Transverse colon (tissue), 4 donors: ENCODE measurements at places on chromosomes 7 and 10.

DNA sequence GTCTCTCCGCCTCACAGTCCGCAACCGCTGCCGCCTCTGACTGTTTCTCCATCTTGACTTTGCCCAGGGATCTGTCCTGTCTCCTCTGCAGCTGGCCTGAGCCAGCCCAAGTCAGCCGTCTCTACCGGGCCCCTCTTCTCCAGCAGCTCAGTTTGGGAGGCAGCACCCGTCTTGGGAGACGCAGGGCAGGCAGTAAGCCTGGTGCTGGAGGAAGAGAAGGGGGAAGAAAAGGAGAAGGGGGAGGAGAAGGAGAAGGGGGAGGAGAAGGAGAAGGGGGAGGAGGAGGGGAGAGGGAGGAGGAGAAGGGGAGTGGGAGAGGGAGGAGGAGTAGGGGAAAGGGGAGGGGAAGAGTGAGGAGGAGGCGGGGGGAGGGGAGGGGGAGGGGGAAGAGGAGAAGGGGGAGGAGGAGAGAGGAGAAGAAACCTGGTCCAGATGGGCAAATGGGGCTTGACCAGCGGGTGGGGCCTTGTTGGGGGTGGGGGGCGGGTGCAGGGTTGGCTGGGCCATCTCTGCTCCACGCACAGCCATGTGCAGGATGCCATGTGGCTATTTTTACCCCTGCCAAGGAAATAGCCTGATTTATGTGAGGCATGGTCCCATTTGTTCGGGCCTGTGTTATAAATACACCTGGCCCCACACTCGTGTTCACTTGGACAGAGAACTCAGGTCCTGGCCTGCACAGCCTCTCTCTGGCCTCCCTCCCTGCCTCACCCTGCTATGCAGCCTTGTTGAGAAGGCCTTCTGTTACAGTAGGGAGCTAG is 35.9 kb upstream of the FZD9 start:
- DNase-seq, result no peak

DNA sequence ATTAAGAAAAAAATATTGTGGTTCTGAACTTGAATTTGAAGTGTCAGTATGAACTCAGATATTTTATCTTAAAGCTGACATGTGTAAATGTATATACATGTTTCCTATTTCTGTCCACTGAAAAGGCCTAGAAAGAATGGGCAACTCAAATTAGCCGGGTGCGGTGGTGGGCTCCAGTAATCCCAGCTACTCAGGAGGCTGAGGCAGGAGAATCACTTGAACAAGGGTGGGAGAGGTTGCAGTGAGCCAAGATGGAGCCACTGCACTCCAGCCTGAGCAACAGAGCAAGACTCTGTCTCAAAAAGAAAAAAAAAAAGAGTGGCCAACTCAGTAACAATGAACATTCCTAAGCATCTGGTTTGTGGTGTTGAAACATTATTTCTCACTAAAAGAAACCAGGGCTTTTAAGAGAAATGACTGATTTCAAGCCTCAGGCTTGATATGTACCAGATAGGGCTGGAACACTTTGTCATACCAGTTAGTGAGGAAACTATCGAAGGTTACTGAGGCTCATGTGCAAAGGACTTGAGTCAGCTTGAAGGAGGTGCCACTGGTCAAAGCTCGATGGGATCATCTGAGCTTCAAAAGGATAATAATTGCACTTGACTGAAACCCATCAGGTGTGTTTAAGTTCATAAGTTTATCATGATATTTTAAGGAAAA is 40.5 kb downstream of the AOAH start:
- DNase-seq, result no peak

GRCh38 chr7:24669971-24670591 is 87.2 kb downstream of the GSDME start:
- no peak for DNase-seq

DNA sequence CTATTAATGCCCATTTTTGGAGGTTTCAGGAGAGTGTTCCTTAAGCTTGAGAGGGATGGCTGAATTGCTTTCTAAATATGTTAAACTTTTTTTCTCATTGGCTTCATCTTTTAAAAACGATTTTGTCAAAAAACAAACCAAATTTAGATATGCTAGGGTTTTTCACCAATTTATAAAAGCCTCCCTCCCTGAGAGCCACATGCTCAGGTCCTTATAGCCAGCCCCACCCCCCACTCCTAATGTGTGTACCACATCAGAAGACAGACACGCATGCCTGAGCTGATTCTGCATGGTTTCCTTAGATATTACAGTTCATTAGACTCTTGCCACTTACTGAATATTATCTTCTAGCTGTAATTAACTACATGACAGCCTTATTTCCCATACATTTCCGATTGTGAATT is 2.0 kb downstream of the CUL1 start:
- peak; percentile 20 for DNase-seq

DNA sequence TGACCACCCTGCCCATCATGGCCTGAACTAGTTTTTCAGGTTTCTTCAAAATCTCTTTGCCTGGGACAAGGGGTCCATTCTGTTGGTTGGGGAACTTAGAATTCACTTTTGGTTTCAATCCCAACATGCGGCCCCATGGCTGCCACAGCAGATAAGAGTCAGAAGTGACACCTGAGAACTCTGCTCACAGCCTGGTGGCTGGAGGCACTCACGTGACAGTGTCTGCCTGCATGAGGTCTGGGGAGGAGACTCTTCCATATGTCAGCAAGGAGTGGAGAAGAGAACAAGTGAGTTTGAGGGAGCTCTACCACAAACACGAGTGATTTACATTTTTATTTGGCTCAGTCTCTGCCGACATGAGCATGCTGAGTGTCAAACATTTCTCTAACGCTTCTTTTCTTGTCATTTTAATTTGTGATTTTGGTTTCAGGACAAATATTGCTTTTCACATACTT is 370.4 kb downstream of the TNS3 start:
- no peak for DNase-seq

- DNase-seq, result no peak
Observed at GRCh38 chr10:85849315-85849714, 517.3 kb downstream of the GRID1 start.

DNA sequence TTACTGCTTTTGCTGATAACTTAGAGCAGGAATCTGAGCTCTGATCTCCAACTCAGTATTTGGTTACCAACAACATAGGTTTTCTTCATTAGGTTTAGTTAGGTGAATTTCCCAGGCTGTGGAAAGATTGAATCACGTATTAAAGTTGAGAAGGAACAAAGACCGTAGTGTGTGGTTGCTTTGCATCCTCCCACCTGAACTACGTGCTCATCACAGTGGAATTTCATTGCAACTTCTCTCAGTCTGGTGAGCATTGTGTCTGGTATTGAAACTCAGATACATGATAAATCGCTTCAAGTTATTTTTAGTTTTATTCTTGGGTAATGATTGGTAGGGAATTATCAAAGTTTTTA is 139.4 kb upstream of the AKR1E2 start:
- no peak for DNase-seq

DNA sequence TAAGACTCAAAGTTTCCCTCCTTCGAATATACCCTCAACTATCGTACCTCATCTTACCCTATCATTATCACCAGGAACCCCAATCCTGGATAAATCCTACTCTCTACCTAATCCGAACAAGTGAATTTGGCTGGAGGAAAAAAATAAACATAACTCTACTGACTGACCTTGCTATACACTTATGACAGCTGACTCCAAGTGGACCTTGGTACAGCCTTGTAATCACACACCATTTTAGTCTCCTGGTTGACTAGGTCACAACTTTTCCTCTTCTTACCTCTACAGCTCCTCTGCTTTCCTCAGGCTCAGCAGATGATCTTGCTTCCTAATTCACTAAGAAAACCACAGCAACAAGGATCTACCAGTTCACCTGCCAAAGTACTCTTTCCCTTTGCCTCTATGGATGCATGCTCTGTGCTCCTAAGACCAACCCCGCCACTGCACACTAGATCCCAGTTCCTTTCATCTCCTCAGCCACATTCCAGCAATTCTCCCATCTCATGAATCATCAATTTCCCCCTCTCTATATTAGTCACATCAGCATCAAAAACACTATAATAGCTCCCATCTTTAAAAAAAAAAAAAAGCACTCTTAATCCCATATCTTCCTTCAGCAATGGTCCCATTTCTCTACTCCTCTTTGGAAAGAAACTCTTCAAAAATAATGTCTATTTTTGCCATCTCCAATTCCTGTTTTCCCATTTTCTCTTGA is 35.5 kb downstream of the COA1 start:
- no peak for DNase-seq

DNA sequence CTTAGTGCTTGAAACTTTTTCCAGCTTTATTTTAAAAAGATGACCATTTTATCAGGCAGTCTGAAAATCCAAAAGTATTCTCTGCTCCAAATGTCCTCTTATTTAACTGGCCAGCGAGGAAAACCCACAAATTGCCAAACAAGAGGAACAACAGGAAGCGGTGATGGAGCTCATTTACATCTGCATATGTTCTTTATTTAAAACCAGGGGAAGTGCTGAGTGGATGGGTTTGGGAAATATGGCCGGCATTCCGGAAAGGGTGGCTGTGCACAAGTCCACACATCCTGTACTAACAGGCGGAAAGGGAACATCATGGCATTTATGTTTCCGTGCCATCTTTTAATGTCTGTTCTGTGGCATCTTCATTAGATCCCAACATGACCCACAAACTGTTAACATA is 974.5 kb downstream of the LRMDA start:
- DNase-seq, result no peak

DNA sequence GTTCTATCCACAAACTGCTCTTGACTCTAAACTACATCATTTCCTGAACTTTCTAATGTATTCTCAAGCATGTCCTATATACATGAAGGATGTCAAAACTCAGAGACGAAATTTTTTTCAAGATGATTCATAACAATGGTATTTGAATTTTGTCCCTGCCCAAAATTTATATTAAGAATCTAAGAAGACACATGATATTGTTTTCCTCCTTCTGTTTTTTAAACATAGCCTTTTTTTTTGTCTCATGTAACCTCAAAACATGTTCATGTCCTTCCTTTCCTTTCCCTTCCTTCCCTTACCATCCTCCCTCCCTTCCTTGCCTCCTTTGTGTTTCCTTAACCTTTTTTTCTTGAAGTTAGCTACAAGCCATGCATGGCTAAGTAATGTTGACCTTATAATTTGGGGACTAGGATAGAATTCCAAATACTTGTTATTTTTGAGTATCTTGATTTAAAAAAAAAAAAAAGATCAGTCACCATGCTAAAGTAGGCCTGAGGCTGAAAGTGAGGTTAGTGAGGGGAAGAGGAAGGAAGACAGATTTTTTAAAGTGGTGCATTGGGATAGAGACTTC is 163.0 kb downstream of the SUGCT start:
- no peak for DNase-seq

DNA sequence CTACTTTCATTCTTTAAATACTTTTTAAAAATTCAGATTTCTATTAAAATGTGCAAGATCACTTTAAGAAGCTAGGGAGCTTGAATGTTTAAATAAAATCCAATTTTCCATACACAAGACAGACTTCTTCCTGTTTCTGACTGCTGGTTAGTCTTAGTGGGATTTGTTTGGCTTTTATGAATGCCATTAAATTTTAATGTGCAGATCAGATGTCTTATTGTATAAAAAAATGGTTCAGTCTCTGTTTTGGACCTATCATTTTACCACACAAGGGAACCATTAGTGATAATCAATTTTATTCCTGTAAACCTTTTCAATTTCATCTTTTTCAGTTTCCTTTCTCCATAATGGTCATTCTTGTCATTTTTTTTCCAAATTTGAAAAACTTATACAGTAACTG is 63.2 kb downstream of the VCL start:
- DNase-seq, result no peak

DNA sequence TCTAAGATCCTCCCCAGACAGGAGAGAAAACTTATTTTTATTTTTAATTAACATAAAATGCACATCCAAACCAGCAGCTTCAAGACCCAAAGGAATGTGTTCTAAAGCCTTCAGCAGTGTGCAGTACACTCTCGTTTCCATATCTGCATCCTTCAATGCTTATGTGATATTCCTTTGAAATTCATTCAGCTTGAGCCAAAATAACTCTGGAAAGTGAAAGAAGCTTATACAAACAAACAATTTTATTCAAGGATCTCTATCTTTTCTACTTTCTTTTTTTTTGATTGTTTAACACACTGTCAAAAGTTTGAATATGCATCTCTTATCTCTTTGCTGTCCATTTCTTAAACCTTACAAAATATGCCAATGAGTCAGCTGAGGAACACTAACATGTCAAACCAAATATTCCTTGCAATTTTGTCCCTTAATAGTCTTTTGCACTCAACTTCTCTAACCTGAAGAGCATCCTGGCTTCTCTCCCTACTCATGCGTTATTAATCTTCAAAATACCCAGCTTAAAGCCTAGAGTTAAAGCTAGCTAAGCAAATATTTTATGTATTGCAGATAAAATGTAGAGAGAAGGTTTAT is 124.3 kb downstream of the THSD7A start:
- no peak for DNase-seq

DNA sequence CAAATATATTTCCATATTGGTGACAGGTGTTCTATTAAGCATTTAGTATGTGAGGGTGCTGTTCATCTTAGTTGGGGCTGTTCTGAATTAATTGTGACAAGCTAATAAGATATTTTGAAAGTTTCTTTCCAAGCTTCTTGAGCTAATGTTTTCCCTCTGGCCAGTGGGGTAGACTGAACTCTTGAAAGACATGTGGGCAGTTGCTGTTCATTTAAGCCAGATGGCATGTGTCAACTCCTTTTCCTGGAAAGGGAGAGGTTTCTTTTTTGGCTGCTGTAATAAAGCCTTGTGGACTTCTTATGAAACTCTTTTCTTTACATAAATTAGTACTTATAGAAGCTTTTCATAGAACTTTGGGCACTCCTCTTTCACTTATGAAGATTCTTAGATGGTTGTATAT is 21.7 kb downstream of the RAB18 start:
- DNase-seq, result no peak

DNA sequence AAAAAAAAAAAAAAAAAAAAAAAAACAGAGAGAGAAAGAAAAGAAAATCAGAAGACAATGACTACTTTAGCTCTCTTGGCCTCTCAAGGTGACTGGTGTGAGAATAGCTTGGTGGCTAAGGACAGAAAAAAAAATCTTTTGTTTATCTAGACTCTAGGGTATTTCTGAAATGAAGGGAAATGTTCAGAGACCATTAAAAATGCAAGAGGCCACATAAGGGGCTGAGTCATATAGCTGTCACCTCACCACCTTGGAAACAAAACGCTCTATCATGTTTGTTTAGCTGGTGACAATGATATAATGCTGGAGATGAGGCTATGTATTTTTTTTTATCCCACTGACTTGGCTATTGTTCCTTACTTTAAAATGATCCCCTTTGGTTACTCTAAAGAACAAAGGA is 287.0 kb upstream of the CDC14C start:
- DNase-seq, result no peak

GRCh38 chr10:126405239-126405775 is 17.0 kb upstream of the ADAM12 start:
- no peak for DNase-seq
